ENCODE measurements at places on chromosomes 1 and 21.

DNA sequence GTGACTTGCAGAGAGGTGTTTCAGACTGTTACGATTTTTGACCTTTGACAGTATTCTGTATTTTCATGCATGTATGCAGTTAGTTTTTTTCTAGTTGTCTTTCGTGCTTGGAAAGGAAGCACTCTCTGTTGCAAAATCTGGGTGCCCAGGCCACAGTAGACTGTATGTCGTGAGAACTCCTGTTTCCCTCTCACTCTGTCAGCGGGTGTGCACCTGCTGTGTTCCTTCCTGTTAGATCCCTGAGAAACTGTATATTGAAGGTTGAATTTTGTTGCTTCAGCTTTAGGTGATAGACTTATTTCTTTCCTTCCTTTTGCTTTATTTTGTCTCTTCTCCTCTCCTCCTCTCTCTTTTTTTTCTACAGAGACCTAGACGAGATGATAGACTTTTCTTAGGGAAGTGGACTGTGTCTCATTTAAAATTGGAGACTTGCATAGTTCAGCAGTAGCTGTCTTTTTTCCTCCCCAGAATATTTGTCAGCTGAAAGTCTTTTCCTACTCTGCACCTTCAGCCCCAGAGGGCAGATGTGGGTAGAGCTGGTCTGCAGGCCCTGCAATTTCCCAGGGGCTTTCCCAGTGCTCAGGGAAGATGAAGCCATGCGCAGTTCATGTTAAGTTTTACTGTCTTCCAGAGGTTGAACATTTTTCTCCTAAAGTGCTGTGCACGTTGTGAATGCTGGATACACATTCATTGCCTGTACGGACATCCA, 1.4 kb downstream of the TRAPPC10 start:
- no peak for DNase-seq

DNA sequence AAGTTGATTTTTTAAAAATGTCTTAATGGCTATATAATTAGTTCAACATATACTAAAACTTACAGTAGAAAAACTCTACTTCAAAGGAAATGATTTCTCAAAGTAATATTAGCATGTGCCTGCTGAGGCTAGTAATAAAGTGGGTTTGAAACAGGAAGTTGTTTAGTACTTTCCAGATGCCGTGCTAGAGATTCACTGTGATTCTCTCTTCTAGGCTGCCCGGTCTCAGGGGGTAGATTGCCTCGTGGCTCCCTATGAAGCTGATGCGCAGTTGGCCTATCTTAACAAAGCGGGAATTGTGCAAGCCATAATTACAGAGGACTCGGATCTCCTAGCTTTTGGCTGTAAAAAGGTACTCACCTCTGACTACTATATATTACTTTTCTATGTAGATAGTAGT, 9.1 kb downstream of the EXO1 start:
- no peak for DNase-seq

DNA sequence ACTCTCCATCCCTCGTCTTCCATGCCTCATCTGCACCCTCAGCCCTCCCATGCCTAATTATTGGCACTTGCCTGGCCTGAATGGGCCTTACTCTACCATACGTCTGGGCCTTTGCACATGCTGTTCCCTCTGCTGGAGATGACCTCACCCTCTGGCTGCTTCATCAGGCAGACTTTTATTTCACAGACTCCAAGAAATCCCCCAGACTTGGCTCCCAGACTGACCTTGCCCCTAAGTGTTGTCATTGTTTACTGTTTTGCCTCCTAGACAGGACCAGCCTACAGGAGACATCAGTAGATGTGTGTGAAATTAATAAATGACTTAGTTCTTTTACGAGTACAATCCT, 5.2 kb upstream of the AHDC1 start:
- DNase-seq, result no peak

- no peak for DNase-seq
These were observed 187.2 kb upstream of the PTGFR start for GRCh38 chr1:78303620-78304019.

GRCh38 chr1:189607477-189608096, 870.1 kb downstream of the BRINP3 start:
- no peak for DNase-seq
